ENCODE measurements at places on chromosomes 1 and 21.

DNA sequence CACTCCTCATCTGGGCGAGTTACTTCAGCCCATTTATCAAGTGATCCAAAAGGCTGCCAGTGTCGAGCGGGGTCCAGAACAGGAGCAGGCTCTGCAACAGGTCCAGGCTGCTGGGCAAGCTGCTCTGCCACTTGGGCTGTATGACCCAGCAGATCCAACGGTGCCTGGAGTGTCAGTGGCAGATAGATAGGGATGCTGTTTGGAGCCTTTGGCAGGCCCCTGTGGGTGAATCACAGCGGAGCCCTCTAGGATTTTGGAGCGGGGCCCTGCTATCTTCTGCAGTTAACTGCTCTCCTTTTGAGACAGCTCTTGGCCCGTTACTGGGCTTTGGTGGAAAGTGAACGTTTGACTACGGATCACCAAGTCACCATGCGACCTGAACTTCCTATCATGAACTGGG is 7.5 kb downstream of the MMEL1 start:
- no peak for DNase-seq

DNA sequence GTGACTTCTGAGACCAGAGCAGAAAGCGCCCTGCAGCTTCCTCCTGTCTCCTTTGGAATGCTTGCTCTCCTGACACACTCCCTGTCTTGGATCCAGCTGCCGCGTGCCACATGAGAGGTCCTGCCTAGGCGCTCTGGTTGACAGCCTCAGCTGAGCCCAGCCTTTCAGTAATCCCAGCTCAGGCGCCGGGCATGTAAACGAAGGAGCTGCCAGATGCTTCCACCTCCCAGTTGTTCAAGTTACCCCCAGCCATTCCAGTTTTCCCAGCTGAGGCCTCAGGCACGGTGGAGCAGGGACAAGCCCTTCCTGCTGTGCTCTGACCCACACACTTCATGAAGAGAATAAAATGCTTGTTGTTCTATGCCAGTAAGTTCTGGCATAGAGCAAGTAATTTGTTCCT is 14.3 kb upstream of the CD34 start:
- DNase-seq: peak; percentile 86

DNA sequence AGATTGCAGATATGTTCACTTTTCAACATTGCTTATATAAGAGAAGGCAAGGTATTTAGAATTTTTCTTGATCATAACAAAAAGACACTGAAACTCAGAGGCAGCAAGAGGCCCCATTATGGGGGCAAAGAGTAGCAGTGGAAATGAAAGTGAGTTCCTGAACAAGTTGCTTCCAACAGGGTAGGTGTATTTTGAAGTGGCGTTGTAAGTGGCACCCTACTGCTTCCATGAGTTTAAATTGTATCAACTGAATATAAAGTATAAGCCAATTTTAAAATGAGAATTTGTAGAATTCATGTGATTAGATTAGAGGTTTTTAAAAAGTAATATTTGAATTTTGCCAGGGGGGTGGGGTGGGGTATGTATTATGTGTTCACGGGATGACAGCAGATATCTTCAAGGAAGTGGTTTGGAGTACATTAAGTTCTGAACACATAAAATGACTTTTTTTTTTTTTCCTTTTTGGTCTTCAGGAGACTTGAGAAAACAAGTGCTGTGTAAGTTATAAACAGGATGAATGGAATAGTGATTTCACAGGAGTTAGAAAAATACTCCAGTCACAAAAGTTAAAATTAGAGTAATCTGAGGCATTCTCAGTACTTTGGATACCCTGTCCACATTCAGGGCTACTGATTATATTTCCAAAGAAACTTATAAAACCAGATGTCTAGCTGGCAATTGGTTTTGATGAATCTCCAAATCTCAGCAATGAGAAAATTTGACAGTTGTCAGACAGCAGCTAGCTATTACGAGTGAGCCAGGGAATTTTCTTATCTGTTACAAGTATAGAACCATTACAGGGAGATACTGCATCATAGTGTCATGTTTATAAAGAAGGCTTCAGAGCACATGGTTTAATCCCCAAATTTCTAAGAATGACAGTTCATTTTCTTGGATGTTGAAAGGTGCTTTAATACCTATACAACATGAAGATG is 182.0 kb downstream of the ST6GALNAC3 start:
- DNase-seq: no peak

GRCh38 chr1:183908079-183908478 is 103.2 kb downstream of the RGL1 start:
- DNase-seq: no peak

- no peak for DNase-seq
Observed at GRCh38 chr1:101112051-101112780, 86.6 kb upstream of the DPH5 start.

DNA sequence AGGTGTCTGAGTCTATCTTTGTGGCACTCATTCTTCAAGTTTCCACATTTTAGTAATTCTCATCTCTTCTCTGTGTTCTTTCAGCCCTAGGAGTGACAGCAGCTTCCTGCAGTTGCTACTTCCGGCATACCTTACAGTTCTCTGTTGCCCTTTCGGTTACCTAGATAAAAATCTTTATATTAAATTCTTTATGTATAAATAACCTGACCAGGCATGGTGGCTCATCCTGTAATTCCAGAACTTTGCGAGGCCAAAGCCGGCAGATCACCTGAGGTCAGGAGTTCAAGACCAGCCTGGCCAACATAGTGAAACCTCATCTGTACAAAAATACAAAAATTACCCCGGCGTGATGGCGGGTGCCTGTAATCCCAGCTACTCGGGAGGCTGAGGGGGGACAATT is 62.9 kb downstream of the CDKN2C start:
- DNase-seq: no peak

- peak; percentile 25 for DNase-seq
Observed at GRCh38 chr21:31592963-31593560, 66.4 kb upstream of the SOD1 start.

DNA sequence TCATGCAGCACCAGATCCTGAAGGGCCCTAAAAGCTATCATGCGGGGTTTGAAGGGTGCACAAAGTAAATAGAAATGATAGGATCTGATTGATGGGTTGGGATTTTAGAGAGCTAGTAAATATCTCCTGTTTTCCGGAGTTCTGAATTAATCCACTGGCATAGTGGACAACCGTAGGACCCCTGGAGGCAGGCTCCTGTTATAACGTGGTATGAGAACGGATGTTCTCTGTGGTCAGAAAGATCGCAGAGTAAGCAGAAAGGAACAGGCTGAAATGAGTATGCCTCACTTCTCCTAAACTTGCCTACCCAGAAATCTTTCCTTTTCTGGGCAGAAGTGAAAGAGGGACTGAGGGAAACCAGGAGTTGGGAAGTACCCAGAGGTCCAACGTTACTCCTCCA is 470.8 kb downstream of the AJAP1 start:
- no peak for DNase-seq

GRCh38 chr1:61261595-61261994 is 179.2 kb downstream of the NFIA start:
- no peak for DNase-seq

GRCh38 chr1:209433649-209434031 is 149.9 kb upstream of the CAMK1G start:
- DNase-seq: no peak

- DNase-seq: no peak
Observed at GRCh38 chr1:53501065-53502005, 42.1 kb downstream of the DMRTB1 start.

GRCh38 chr1:77473690-77474089 is 191.9 kb downstream of the AK5 start:
- no peak for DNase-seq

- DNase-seq: no peak
Observed at GRCh38 chr1:159600894-159601293, 13.3 kb downstream of the APCS start.

DNA sequence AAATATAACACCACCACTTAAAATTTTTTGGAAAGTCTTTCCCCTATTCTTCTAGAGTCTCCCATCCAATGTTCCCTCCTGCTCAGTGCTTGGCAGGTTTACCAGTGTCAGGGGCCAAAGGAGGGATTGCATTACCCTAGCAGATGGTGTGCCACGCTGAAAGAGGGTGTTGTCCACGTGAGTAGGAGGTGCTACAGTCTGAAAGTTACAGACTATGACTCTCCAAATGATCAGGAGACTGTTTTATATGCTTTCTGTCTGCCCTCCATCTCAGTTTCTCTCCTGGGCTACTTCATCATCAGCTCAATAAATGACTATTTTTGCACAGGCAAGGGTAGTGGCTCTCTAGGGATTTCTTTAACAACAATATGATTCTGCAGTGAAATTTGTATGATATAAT is 31.3 kb upstream of the ANGPTL7 start:
- peak; percentile 65 for DNase-seq

DNA sequence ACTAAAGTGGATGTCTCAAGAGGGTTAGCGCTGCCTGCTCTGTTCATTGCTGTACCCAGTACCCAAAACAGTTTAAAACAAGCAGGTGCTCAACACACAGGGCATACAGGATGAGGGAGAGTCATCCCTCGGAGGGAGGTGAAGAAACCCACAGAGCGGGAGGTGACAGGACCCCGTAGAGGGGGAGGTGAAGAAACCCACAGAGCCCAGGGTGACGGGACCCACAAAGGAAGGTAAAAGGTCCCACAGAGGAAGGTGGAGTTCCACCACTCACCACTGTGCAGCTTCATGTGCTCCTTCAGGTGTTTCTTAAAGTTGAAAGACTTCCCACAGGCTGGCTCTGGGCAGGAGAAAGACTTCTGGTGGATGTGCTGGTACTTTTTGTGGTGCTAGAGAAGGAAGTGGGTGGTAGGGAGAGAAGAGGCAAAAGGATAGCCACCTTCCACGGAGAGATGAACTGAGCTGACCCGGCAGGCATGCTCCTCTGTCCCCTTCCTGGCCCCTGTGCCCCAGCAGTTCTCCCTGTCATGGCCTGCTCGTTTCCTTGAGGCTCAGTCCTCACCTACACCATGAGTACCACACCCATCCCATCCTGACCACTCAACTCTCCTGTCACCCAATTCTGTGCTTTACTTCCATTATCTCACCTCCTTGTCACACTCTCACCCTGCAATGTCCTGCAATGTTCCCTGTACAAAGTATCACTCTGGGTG is 5.1 kb downstream of the ZNF692 start:
- DNase-seq: peak; percentile 11

DNA sequence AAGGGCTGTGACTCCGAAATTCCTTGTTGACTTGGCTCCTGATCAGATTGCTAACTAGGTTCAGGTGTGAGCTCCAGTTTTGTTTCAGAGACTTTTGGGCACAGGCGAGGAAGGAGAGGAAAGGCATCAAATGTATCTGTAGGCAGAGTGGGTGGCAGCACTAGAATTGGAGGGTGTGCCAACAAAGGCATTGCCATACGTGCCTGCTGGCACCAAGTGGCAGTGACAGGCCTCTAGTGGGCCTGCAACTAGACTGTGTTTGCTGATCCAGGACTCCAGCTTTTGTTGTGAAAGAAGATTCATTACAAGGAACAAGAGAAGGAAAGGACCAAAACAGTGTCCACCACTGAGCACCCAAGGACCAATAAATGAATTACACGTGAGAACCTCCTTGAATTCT is 79.5 kb downstream of the TM2D1 start:
- DNase-seq: no peak

DNA sequence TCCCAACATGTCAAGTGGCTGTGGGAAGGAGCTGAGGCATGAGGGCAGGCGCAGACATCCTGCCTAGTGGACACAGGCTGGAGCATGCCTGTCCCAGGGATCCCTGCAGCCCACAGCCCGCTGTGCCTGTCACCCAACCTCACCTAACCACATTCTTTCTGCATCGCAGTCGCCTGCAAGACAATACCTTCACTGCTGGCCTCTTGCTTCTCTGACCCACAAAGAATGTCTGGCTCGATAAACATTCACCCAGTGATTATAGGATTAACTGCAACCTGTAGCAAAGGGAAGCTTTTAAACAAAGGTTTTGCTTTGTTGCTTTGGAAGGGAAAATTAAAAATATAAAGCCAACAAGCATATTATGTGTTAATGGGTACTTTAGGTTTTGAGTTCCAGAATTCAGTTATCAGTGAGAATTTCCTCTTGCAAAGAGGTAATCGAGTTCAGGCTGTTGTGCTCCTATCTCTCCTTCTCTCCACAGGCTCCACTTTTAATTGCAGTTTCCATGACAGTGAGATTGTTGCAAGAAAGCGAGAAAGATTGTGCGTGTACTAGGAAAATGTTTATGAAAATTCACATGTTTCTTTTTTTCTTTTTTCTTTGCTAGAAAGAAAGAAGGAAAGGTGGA is 40.0 kb upstream of the ZNF648 start:
- no peak for DNase-seq

GRCh38 chr1:58264462-58264861 is 282.1 kb downstream of the OMA1 start:
- DNase-seq: no peak

- DNase-seq: no peak
Observed at GRCh38 chr1:35825255-35825654, 17.4 kb downstream of the AGO4 start.

DNA sequence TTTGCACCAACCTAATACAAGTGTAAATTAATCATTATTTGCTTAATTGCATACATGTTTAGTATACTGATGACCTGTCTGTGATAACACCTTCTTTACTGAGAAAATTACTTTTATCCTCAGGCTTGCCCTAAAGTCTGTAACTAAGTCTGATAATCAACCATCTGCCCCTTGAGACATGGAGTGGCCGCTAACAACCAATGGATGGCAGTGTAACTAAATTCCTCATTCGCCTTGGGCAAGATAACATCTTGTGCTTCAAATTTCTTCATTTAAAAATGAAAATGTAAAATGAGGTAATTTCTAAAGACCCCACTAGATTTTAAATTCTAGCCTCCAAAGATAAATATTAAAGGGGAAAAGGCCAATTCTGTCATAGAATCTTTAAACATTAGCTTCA is 85.1 kb downstream of the ENAH start:
- DNase-seq: no peak

DNA sequence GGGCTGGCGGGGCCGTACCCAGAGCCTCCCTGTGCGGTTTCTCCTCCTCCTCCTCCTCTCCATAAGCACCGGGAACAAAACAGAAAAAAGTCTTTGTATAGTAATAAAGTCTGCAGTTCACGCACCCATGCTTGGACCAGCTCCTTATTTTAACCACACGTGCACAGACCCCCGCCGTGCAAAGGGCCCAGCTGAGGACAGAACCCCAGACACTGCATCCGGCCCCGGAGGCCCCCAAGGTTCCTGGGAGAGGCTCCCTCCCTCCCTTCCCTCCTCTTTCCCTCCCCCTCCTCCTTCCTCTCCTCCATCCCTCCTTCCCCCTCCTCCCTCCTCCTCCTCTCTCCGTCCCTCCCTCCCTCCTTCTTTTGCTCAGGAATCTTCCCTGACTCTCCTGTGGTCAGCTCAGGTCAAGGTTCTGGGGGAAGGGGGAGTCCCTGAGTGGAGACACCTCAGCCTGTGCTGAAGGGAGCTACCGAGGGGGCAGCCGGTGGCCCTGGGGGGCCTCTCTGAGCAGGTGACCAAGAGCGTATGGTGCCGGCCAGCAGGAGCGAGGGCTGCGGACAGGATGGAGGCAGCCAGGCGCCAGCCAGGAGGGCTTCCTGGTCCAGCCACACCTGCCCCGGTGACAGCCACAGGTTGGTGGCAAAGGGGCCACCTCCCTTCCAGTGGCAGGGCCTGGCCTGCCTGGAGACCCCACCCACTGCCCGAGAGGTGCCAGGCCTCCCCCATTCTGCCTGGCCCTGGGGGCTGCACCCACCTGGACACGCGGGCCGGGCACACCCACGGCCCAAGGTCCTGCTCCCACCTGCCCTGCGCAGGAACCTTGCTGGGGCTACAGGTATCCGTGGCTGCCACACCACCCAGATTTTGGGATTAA is 3.2 kb upstream of the TTLL10 start:
- DNase-seq: peak; percentile 17

- no peak for DNase-seq
Observed at GRCh38 chr1:32928285-32928684, 27.1 kb upstream of the TMEM54 start.

GRCh38 chr1:94284476-94284875 is 47.1 kb upstream of the ARHGAP29 start:
- peak; percentile 38 for DNase-seq

- DNase-seq: no peak
Observed at GRCh38 chr1:7292036-7292681, 478.9 kb upstream of the VAMP3 start.
